ENCODE measurements at places on chromosomes 3 and 15.

GRCh38 chr15:98216166-98216565 lies 255.7 kb downstream of the ARRDC4 start:
- no peak for DNase-seq

- DNase-seq, result no peak
These were observed 1286.0 kb downstream of the NSUN3 start for GRCh38 chr3:95348879-95349278.

DNA sequence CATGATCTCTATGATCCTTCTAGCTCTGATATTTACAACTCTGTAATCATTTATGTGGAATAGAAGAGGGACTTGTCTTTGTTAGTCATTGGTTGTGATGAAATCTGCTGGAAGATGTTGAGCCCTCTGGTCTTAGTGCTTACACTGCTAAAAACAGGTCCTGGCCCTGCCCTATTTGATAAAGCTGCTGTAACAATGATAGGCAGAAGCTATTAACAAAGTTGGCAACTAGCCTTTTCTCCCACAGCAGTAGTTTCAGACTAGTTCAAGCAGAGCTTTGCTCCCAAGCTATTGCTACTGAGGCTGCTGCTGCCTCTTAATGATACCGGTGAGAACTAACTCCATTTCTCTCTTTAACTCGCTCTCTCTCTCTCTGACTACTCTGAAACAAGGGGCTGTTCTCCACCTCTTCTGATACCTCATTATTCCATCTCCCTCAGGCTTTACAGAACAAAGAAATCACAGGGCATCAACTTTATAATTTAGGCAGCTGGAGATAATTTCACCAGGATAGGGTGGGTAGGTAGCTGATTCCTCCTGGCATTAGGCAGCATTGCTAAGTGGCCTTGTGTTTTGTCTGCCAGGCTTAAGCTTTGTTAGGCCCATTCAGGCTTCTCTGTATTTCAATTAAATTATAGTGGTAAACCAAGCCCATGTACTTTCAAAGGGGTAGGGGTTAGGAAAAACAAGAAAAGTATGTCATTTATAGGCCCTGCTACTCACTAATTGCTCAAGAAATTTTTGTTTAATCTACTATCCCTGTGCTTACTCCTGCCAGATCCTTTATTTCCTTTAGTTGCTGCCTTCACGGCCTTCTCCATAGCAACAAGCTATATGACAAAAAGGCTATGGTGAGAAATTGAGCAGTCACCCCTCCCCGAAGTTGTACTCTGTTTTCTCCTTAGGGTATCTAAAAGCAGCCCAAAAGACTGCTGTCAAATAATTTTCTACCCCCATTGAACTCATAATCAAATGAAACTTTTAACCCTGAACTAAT lies 139.6 kb downstream of the RBPMS2 start:
- no peak for DNase-seq

DNA sequence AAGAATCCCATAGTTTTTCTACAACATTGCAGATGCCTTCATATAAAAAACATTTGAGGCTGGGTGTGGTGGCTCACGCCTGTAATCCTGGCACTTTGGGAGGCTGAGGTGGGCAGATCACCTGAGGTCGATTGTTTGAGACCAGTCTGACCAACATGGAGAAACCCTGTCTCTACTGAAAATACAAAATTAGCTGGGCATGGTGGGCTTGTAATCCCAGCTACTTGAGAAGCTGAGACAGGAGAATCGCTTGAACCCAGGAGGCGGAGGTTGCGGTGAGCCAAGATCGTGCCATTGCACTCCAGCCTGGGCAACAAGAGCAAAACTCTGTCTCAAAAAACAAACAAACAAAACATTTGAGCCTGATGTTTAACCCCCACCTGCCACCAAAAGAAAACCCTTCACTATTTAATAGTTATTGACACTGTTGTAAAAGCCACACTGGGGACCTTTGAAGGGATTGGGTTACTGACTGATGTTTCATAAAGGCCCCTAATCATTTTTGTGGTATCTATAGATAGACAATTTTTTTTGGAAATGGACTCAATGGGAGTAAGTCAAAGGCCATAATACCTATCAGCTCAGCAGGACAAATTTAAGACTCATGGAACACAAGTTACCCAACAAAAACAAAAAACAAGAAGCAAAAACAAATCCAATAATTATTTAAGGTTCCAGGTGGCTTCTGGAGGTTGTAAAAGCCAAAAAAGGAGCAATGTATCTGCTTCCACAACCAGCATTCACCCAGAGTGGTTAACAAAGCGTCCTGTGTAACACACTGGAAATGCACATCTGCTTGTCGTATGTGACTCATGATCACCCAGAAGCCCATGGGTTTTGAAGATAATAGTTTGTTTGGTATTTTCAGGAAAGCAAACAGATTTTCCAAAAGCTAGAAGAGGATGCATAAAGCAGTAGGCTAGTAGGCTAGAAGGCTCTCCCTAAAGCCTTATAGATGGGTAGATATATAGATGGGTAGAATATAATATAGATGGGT lies 41.2 kb downstream of the CDCP1 start:
- DNase-seq, result no peak

DNA sequence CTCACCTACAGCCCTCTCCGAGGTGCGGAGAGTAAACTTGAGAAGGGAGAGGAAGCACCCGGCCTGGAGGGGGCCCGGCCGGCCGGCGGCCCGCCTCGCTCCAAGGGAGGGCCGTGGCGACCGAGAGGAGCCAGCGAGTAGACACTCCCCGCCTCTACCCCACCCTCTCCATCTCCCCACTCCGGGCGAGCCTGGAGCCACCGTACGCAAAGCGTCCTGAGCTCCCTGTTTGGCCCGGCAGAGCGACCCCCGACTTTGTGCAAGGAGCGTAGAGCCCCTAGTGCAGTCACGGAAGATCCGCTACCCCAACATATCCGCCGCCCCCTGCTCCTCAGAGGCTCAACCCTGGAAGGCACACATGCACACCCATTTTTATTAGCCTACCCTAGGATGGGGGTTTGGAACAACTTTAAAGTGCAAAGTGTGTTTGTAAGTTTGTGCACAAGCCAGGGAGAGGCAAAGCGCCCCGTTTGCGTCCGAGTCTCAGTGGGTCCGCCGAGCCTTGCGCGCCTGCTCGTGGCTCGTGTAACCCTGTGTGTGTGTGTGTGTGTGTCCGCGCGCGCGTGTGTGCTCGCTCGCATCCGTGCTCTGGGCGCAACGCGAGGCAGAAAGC lies 508 bp upstream of the SMAD6 start:
- DNase-seq, result no peak

Data from NCI-H1694 (cell line).